WTC11 (cell line): ENCODE measurements at places on chromosomes 6 and 20.
A peak's percentile ranks its signal among the peaks of the same experiment; 100 is the strongest.

- DNase-seq = peak; percentile 58
These were observed 30.8 kb upstream of the CSNK2A1 start for GRCh38 chr20:574297-574942.

- no peak for DNase-seq
These were observed 107.7 kb upstream of the GGTLC1 start for GRCh38 chr20:24096264-24096663.

DNA sequence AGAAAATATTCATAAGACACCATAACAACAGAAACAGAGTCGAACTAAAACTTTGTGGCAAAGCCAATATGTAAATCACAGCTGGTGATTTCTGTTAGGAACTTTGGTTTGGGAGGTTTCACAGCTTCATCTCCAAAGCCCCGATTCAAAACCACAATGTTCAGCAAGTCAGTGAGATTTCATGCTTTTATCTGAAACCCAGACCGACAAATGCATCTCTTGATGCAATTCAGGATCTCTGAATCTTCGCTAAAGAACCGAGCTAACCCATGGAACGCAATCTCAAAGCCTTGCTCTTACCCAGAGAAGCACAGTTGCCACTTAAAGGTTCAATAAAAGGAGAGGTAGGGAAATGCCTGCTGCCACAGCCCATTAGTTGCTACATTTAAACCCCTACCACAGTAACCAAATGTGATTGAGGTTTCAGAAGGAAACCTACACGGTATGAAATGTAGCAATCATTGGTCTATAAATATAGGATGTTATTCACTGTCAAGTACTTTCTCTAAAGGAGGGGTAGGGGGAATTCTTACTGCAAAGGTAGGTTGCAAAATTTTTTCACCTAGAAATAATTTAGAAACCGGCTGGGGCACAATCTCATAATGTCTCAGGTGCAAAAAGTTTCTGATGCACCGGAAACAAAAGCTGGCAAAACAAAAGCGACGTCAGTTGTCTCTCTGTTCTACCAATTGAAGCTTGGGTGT lies 381.0 kb upstream of the ARID1B start:
- no peak for DNase-seq

GRCh38 chr6:13810688-13811446 lies 3.5 kb downstream of the MCUR1 start:
- no peak for DNase-seq

- no peak for DNase-seq
These were observed 718.5 kb downstream of the RFPL4B start for GRCh38 chr6:113065611-113066010.

- DNase-seq = no peak
These were observed 102.5 kb upstream of the EMILIN3 start for GRCh38 chr20:41468994-41469600.

- DNase-seq = no peak
These were observed 7.1 kb downstream of the MRPS10 start for GRCh38 chr6:42210551-42210950.

- no peak for DNase-seq
These were observed 8.2 kb downstream of the FAM135A start for GRCh38 chr6:70421509-70421908.

DNA sequence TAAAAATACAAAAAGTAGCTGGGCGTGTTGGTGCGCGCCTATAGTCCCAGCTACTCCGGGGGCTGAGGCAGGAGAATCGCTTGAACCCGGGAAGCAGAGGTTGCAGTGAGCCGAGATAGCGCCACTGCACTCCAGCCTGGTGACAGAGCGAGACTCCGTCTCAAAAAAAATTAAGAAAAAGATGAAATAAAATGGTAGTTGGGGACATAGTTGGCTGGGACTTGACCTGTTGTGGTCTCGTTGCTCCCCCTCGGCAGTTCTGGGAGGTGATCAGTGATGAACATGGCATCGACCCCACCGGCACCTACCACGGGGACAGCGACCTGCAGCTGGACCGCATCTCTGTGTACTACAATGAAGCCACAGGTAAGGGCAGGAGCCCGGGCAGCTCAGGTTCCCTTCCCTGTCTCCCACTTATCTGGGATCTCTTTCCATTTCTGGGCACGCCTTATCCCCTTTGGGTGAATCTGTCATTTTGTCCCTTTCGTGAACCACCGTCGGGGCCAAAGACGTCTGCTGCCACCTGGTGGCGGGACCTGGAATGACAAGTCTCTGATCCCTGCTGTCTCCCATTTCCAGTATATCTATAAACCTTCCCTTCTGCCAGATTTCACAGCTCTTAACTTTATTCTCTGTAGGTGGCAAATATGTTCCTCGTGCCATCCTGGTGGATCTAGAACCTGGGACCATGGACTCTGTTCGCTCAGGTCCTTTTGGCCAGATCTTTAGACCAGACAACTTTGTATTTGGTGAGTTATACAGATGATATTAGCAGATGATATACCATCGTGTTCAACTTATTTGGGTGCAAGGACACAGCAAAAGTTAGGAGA lies 2.3 kb downstream of the TUBB start:
- DNase-seq = peak; percentile 82

DNA sequence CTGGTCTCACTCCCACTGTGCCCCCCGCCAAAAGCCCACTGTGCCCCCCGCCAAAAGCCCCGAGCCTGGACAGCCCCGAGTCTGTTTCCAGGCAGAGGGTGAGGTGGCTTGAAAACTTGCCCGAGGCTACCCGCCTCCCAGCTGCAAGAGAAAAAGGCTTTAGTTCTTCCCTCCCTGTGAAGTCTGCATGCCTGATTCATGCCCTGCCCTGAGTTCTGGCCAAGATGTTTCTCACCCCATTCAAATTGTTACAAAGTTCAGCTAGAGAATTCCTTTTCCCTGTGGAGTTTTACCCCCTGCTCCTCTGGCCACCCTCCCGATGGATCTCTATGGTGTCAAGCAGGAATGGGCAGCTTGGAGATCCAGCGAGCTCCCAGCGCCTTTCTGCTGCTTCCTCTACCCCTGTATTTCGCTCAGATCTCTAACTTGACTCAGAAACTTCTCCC lies 298.8 kb upstream of the MAP3K7 start:
- DNase-seq = no peak

DNA sequence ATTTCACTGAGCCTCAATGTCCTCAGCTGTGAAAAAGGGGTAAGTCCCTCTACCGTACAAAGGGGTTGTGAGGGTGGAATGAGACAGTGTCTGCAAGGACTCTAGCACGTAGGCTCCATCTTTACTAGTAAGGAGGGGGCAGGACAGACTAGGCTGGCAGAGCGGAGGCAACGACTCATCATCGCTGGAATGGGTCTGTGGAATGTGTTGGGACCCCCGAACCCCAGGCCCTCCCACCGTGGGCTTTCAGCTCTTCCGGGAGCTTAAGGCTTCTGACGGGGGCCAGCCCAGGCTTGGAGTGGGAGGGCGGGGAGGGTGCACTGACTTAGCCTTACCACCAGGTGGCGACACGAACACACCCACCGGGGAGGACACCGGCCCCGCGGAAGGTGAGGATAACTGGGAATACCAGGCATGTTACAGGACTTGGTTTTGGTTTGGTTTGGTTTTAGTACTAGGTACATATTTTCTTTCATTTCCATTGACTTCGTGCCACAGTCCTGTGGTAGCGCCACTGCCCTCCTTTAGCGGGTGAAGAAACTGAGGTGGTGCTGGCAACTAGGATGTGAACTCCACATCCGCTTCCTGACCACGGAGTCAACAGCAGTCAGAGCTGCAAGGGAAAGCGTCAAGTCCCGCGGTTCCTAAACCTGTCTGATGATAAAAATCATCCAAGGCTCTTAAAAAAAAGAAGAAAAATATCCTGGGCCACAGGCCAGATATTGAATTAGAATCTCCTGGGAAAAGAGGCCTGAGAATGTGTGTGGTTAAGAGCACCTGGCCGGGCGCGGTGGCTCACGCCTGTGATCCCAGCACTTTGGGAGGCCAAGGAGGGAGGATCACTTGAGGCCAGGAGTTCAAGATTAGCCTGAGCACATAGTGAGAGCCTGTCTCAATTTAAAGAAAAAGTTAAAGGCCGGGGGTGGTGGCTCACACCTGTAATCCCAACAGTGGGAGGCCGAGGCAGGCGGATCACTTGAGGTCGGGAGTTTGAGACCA lies 10.3 kb upstream of the TULP1 start:
- DNase-seq = peak; percentile 91

- no peak for DNase-seq
These were observed 127.9 kb downstream of the SLC23A2 start for GRCh38 chr20:4873396-4873795.

- DNase-seq = no peak
These were observed 19.1 kb upstream of the PANK2 start for GRCh38 chr20:3869839-3870634.

- DNase-seq = no peak
These were observed 334.9 kb downstream of the RFPL4B start for GRCh38 chr6:112682071-112682470.

DNA sequence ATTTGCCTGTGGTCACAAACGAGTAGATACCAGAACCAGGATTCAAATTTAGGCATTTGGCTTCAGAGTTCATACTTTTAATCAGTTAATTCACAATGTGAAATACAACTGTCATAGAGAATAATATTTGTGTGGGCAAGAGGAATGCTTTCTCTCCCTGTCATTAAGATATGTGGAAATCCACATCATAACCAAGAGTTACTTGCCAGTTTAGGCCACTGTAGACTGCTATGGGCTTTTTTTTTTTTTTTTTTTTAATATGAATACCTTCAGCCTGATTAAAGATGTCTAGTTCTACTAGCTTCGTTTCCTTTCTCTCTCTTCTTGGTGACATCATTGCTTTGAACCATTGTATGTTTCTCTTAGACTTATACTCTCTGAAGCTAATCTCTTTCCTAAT lies 244.9 kb downstream of the ZFAND3 start:
- DNase-seq = no peak

DNA sequence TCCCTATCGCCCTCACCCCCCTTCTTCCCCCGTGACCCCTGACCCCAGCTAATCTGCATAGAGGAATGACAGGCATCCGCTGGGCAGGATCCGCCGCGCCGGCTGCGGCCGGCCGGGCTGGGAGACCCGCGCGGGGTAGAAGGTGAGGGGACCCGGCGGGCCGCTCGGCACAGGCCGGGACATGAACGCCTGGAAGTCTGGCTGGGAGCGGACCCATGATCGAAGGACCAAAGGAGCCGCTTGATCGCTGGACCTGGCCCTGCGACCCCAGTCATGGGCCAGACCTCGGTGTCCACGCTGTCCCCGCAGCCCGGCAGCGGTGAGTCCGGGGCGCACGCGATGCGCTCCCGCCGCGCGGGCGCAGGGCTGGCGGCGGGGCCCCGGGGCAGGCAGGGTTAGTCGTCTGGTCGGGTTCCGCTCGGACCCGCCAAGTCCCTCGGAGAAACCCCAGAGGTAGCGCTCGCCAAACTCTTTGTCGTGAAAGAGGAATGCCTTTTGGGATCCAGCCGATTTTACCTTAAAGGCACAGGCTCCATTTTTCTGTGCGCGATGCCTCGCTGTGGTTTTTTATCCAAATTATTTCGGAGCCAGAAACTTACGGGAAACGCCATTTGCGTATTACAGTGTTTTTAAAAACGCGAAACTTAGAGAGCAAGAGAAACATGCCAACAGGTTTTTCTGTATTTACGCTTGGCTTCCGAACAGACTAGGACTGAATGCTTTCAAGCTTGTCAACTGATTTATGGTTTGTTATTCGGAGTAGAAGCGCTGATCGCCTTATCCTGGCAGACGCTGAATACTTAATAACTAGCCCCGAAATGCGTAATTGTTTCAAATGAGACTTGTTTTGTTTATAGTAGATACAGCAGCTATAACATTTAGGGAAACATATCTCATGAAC lies at the start of gene PHACTR2:
Gene PHACTR2, plus strand, starts transcription at position 75 of the 901 bp plus-strand sequence. Its CDS starts 199 bp downstream, at position 274.
- DNase-seq = peak; percentile 89

- DNase-seq = peak; percentile 83
These were observed 492 bp upstream of the RNF39 start for GRCh38 chr6:30075790-30076732.

DNA sequence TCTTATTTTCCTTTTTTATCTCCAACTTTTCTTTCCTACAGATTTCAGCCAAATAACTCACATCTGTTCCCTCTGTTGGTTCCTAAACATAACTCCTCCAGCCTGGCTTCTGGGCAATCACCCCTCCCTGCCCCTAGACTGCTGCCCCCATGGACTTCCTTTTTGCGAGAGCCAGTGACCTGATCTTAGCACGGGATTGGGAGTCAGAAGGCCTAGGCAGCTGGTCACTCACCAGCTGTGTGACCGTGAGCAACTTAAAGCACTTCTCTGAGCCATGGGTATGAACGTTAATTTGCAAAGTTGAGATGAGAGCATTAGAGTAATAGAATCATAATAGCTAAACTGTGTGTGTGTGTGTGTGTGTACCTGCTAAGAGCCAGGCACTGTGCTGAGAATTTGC lies 4.5 kb upstream of the MMP9 start:
- no peak for DNase-seq

- no peak for DNase-seq
These were observed 7.0 kb upstream of the PTPRA start for GRCh38 chr20:2866236-2866635.

DNA sequence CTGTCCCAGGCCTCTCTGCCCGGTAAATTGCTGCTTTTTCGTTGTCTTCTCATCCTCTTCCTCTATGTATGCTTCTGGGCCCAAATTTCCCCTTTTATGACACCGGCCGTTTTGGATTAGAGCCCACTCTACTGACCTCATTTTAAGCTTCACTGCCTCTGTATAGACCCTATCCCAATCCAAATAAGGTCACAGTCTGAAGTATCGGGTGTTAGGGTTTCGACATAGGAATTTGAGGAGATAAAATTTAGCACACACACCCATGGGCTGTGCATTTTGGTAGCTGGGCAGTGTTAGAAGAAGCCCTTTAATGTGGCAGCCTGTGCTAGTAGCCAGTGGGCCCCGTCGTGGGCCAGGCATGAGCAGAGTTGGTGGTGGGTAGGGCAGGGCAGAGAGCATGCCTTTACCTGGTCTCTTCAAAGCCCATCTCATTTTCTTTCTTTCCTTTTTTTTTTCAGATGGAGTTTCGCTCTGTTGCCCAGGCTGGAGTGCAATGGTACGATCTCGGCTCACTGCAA lies 27.9 kb upstream of the EZR start:
- no peak for DNase-seq

DNA sequence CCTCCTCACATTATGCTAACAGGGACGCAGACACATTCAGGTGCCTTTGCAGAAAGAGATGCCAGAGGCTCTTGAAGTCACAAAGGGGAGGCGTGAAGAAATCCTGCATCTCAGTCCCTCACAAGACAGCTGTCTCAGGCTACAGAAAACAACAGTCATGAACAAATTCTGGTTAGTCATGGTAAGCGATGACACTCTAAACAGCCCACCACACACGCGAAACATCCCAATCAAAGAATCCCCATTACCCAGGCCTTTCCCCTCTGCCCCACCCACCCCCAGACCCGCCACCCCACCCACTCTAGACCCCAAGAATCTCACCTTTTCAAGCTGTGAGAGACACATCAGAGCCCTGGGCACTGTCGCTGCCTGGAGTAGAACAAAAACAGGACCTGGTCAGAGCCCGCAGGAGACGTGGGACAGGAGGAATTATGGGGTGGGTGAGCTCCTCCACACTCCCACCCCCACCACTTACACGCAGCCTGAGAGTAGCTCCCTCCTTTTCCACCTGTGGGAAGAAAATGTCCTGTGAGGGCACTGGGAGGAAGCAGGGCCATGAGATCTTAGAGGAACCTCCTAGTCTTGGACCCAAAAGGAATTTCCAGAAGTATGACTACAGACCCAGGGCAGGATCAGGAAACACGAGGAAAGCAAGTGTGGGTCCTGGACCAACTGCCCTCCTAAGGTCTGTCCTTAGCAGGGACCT lies 2.7 kb downstream of the HLA-B start:
- no peak for DNase-seq

GRCh38 chr20:60512443-60512842 lies 554.2 kb downstream of the CDH26 start:
- no peak for DNase-seq

- DNase-seq = no peak
These were observed 63.3 kb downstream of the SASH1 start for GRCh38 chr6:148405894-148406293.
